ENCODE measurements at places on chromosomes 1 and 21.

DNA sequence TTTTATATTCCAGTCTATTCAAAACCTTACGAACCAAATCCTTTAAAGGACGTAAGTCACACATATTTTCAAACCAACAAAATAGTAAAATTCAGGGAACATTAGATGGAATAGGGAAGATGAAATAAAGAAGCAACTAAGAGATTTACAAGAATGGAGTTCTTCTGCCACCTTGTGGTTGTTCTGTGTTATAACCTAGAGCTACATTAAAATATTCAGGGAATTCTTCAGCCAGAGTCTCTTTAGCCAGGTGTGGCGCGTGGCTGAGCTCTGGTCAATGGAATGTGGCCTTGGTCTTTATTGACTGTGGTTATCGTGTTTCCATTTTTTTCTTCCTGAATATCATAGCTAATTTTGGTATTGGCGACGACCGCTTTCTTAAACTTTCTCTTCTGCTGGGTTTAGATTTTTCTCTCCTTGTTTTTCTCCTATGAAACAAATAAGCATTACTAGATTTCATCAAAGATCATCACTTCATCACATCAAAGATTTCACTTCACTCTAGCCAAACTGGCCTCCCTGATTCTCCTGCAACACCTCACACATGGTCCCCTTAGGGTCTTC is 221.3 kb downstream of the MRPL39 start:
- no peak for DNase-seq

DNA sequence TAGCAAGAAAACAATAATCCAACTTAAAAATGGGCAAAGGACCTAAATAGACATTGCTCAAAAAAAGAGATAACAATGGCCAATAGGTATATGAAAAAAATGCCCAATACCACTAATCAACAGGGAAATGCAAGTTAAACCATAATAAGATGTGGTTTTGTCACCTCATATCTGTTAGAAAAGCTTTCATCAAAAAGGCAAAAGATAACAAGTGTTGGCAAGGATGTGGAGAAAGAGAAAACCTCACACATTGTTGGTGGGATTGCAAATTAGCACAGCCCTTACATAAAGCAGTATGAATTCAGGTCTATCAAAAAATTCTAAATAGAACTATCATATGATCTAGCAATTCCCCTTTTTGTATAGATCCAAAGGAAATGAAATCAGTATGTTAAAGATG is 387.2 kb upstream of the DUSP10 start:
- no peak for DNase-seq

- DNase-seq, result peak; percentile 78
These were observed 7.6 kb downstream of the LAPTM5 start for GRCh38 chr1:30749691-30750583.

GRCh38 chr1:216670118-216670883 is 52.9 kb downstream of the ESRRG start:
- no peak for DNase-seq

- DNase-seq, result no peak
These were observed 19.4 kb downstream of the LPGAT1 start for GRCh38 chr1:211811126-211811525.

DNA sequence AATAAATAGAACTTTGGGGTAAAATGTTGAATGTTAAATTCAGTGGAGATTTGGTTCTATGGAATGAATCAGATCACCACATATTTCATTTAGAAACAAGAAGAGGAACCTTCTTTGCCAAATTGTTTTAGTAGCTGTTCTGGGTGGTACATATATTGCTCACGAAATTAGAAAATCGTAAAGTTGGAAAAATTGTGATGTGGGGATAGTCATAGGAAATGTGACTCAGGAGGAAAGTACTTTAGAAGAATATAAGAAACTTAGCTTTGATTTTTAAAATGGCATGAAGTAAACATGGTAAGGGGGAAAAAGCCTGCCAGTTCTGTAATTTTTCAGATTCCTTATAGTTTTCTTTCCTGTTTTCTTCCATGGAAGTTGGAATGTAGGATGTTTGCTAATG is 27.4 kb downstream of the RRP15 start:
- no peak for DNase-seq

DNA sequence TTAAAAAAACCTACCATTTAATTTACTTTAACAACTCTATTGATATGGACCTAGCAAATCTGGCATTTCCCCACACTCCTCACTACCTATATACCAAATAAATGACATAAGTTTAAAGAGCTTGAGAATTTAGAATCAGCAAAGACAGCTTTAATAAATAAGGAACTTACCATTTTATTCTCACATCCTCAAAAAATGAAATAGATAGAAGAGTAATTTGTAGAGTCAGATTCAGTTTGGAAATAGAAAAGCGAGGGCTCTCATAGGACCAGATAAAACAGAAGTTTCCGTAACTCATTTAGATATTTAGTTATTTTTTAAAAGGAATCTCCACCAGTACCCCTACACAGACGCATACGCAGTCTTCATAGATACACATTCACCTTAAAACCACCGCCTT is 117.9 kb downstream of the RGS2 start:
- no peak for DNase-seq
